Astrocyte (in vitro differentiated cells and primary cell): ENCODE measurements at places on chromosomes 2 and 18. TPM values are rescaled to one million over a fixed set of nuclear protein-coding genes. Genes with fewer than 3 reads are reported as not detected.

Gene KIF1A
- total RNA-seq, result 20.3 and 51.2 TPM in 2 replicates

Gene LYG2
- not detected in 2 replicates for total RNA-seq

Gene SERPINB11
- total RNA-seq, result not detected in 2 replicates

GRCh38 chr2:96808176-96808837 lies 7.8 kb upstream of the CNNM3 start:
- no peak for DNase-seq
- no peak overlapping the region for H3K27ac ChIP-seq
- H3K36me3 ChIP-seq, result no peaks in the 10 kb centered on the region
- H3K27me3 ChIP-seq, result no peaks in the 10 kb centered on the region

DNA sequence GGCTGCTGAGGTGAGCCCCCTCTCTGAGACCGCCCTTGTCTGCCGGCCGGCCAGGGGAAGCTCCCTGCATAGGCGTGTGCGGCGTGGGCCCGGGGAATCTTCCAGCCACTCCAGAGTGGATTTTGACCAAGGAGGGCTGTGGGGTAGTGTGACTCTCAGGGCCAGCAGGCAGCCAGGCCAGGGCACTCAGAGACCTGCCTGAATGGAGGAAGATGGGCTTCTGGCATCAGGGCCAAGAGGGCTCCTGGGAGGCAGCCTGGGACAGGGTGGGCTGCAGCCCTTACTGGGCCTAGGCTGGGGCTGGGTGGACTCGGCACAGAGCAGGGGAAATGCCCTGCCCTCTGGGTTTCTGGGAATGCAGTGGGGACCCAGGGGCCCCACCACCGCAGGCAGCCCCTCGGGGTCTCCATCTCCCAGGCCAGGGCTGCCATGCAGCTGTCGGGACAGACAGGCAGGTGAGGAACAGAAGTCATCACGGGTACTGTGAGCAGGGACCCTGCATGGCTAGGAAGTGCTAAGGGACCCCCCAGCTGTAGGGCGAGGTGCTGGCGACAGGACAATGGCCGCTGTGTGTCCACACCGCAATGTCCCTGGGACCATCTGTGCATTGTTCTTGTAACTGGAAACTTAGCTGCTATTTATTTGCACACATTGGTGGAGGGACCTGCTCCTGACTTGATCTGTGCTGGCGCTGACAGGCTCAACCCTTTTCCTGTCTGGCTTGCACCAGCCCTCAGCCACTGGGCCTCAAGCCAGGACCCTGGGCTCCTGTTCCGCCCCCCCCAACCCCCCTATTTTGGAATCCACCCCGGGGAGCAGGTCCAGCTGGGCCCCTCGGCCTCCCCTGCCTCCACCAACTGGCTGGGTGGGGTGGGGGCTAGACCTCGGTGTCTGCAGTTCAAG lies 4.1 kb downstream of the PDCD1 start:
- no peak for DNase-seq
- H3K27ac ChIP-seq, result no peak overlapping the region
- H3K4me3 ChIP-seq, result no peak overlapping the region
- peaks cover 9% of the 10 kb centered on the region for H3K4me1 ChIP-seq

- H3K27me3 ChIP-seq, result no peaks in the 10 kb centered on the region
- H3K4me3 ChIP-seq, result no peak overlapping the region
- no peaks in the 10 kb centered on the region for H3K36me3 ChIP-seq
- H3K27ac ChIP-seq, result no peak overlapping the region
- no peak for DNase-seq
Observed at GRCh38 chr2:228592925-228593324, 411.4 kb upstream of the SPHKAP start.

Gene ASPRV1
- 0.23 and 0.26 TPM in 2 replicates for total RNA-seq

Gene G6PC2
- not detected in 2 replicates for total RNA-seq

Gene KCNG2
- 0.16 TPM in 1 of 2 replicates, not detected in the other for total RNA-seq

- no peaks in the 10 kb centered on the region for H3K36me3 ChIP-seq
- no peak overlapping the region for H3K4me3 ChIP-seq
- H3K27ac ChIP-seq, result no peak overlapping the region
- H3K4me1 ChIP-seq, result no peaks in the 10 kb centered on the region
- no peak for DNase-seq
- no peaks in the 10 kb centered on the region for H3K27me3 ChIP-seq
Observed at GRCh38 chr2:174914853-174915760, 90.1 kb downstream of the CHN1 start.

GRCh38 chr18:1053331-1054315 lies 149.0 kb downstream of the ADCYAP1 start:
- no peak overlapping the region for H3K27ac ChIP-seq
- no peak for DNase-seq
- no peaks in the 10 kb centered on the region for H3K4me1 ChIP-seq
- H3K36me3 ChIP-seq, result no peaks in the 10 kb centered on the region
- H3K27me3 ChIP-seq, result no peaks in the 10 kb centered on the region

GRCh38 chr2:37869771-37870170 lies 55.3 kb upstream of the RMDN2 start:
- H3K27me3 ChIP-seq, result no peaks in the 10 kb centered on the region
- peak; percentile 91 for DNase-seq
- no peak overlapping the region for H3K4me3 ChIP-seq
- peaks cover 21% of the 10 kb centered on the region for H3K4me1 ChIP-seq
- H3K36me3 ChIP-seq, result no peaks in the 10 kb centered on the region

DNA sequence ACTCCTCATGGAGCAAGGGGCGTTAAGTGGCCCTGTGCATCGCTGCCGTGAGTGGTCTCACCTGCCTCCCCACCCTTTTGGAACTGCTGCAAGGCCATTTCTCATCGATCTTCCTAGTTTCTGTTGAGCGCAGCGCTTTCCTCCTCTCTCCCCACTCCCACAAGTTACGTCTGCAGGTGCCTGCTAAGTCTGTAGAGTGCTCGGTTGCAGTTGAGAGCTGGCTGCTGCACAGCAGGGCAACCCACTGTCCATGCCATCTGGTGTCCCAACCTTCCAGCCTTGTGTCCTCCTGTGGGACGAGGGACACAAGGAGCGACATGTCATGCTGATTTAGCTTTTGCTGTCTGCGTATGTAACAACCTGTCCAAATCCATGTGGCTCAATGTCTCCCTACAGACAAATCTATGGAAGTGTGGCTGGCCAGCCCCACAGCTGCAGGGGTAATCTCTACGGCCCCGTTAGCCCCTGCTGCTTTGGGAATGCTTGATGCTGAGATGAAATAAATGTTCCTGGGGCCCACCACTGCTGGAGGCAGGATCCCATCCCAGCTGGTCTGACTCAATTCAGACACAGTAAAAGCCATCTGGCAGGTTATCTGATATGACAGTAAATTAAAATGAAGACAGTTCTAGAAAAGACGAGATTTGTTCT lies 68.1 kb upstream of the TCF7L1 start:
- no peak overlapping the region for H3K27ac ChIP-seq
- peaks cover 5% of the 10 kb centered on the region for H3K27me3 ChIP-seq
- H3K4me1 ChIP-seq, result no peaks in the 10 kb centered on the region
- DNase-seq, result no peak
- H3K4me3 ChIP-seq, result no peak overlapping the region
